Stimulated activated CD4-positive, alpha-beta T cell treated with anti-CD3 and anti-CD28 coated beads, Interleukin-4, amount 100 ng/mL, for 4 hours (primary cell): ENCODE measurements at places on chromosomes 11 and 22.
A peak's percentile ranks its signal among the peaks of the same experiment; 100 is the strongest.

DNA sequence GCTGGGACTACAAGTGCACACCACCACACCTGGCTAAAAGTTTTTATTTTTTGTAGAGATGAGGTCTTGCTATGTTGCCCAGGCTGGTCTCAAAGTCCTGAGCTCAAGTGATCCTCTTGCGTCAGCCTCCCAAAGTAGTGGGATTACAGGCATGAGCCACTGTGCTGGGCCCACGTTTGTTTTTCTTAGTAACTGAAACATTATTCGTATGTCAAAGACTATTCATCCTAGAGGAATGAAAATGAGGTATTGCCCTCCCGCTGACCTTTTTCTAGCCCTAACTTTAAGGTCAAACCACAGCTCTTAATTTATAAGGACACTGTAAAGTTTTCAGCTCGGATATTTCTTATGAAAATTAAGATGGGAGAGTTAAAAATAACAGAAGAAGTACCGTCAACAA lies 33.2 kb upstream of the PAX6 start:
- no peak for DNase-seq

- DNase-seq = no peak
Measured at GRCh38 chr22:36419177-36419911, 31.6 kb upstream of the MYH9 start.

GRCh38 chr11:58745705-58746364 lies 14.1 kb upstream of the GLYAT start:
- DNase-seq = no peak

- DNase-seq = no peak
Measured at GRCh38 chr11:91222830-91223229, 1000.0 kb upstream of the CHORDC1 start.

DNA sequence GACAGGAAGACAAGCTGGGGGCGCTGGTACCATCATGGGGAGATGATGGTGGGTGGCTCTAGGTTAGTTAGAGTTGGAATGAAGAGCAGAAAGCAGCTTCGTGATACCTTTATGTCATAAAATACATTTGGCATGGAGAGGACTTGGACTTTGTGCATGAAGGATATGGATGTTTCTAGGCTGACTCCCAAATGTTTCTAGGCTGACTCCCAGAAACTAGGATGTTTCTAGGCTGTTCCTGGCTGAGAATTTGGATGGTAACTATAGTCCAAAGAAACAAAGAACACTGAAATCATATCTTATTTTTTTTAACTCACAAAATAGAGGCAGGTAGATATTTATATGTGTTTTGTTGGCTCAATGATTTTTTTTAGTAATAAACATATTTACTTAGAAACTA lies 89.4 kb upstream of the VPREB1 start:
- no peak for DNase-seq

DNA sequence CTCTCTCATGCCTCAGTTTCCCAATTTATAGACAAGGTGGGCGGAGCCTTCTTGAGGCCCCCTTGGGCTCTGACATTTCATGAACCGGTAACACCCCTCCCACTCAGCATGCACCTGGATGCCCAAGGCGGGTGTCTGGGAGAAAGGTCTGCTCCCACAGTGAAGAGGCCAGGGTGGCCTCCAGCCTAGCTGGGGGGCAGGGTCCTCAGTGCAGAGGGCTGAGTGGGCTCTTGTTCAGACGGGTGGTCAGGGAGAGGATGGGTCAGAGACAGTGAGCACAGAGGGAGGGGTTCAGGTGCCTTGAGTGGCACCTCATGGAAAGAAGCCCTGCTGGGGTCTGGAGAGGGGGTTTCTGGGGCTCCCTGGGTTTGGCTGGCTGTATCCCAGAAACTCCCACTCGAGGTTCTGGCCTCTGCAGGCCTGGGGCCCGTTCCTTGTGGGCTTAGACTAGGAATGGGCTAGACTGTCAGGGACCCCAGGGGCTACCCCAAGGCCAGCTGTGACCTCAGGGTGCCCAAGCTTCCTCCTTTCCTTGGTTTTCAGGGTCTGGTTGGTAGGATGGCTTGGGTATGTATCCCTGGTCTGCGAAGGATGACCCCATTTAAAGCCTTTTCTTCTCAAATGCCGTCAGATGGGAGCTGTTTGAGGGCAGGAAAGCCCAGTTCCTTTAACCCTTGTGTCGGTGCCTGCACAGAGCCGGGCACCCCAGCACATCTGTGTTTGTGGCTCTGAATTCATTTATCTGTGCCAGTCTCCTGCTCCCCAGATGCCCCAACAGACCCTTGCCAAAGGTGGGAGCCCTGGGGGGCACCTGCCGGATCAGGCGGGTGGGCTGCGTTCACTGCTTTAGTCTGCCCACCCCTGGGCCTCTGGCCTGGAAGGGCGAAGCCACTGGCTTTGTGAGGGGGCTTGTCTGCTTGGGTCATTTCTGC lies 1.2 kb downstream of the SYNGR1 start:
- DNase-seq = no peak

DNA sequence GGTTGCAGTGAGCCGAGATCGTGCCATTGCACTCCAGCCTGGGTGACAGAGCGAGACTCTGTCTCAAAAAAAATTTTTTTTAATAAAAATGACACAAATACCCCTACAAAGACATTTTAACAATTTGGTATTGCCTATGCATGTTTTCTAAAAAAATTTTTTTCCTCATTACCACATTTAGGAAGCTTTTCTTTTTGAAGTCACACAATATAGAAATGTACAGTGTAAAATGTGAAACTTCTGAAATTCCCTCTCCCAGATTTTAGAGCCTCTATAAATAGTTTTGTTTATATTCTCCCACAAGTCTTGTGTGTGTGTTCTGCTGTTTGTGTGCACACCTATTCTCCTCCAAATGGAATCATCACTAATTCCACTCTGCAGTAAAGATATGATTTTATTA lies 7.6 kb downstream of the ST14 start:
- no peak for DNase-seq

DNA sequence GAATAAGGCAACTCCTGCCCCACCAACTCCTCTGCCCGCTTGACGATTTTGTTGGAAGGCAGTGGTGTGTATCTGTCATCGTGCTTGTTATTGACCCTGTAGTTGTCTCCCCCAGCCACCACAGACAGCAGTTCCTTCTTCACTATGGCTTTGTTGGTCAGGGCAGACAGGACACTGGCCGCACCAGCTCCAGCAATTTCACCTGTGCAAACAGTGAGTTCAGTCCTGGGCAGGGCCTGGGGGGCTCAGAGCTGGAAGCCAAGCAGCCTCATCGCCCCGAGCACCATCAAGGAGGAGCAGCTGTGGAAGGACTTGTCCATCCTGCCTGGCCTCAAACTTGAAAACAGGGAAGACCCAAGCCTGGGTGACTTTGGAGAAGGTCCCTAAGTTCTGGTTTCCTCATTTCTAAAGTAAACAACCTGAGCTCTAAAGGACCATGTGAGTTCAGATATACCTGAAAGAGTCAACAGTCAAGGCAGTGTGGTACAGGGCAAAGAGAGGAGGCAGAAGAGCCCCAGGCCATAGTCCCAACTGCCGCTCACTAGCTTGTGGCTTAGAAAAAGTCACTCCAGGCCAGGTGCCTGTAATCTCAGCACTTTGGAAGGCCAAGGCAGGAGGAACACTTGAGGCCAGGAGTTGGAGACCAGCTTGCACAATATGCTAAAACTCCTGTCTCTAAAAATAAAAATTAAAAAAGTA lies 4.6 kb downstream of the PLAAT2 start:
- DNase-seq = no peak

DNA sequence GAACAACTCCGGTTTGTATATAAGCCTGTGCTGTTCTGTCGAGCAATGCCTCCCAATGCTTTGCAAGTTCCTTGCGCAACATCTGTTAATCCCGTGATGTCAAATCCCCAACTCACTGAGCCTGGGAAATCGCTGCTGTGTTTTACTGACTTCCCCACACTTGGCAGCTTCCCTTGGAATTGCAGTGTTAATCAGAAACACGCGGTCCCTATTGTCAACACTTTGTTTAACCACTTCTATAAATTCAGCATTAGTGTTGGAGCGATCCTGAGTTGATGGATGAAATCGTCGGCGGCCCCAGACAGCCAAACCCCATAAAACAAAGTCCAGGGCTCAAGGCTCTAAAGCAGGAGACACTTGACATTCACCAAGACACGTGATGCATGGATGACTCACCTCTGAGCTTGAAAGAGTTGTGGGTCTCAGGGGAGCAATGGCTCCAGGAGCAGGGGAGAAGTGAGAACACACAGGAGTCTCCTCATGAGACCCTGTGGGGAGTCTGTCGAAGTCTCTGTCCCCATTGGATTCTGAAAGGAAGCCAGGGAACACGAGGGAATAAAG lies 555.3 kb downstream of the MIAT start:
- no peak for DNase-seq

DNA sequence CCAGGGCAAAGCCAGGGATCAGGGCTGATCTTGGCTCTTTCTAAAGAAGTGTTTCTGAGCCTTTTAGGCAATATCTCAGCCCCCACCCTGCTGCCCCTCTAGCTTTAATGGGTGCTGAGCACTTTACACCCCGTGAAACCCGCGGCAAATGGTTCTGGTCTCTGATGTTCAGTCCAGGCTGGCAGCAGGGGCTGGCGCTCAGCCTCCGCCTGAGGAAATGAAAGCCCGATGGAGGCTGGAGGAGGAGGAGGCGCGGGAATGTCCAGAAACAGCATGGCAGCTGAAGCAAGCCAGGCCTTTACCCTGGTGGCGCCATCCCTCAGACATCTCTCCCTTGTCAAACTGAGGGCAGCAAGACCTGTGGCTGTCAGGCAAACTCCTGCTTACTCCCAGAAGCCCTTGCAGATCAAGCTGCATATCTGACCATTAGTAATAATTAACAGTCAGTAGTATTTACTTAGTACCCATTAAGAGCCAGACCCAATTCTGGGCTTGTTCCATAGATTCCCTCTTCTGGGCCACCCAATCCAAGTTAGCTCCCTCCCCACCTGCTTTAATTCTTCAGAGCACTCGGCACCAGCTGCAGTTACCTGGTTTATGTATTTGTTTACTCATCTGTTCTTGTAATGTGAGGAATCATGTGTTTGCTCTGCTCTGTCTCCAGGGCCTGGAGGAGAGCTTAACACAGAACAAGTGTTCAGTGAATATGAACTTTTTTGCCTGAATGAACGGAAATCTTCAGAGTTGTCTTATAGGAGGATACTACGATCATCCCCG lies 15.0 kb upstream of the ALX4 start:
- DNase-seq = no peak

- DNase-seq = no peak
Measured at GRCh38 chr11:62712861-62713260, 5.4 kb downstream of the GNG3 start.

DNA sequence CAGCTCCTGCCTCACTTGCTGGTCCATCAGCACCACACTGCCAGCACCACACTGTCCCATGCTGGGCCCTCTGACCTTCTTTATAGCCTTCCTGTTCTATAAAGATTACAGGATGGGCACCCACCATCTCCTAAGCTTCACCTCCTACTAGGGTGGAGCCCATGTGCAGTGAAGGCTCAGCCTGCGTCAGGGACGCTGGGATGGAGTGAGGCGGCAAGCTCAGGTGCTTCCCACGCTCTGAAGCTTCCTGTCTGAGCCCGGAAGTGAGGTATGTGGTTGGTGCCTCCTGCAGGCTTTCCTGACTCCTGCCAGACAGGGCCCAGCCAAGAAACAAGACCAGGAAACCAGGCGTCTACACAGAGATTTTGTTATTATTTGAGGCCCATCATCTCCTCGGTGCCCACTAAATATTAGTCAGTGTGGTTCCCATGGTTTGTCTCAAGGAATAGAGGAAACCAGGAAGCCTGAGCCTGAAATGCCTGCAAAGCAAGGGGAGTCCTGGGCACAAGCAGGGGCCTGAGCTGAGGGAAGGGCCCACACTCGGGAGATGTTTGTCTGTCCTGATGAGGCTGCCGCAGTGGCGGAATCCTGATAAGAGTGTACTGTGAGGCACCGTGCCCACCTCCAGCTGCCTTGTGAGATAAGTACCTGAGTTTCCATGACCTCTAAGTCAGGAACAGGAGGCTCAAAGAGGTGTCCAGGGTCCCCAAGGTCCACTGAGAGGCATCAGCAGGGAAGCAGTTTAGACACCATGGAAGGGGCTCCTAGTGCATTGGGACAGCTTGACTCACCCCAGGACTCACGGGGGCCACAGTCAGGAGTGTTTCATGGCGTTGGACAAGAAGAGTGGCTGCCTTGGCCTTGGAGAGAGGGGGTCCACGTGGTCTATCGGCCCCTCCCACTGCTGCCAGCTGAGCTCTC lies 22.0 kb downstream of the RSPH14 start:
- peak; percentile 62 for DNase-seq

GRCh38 chr11:59173080-59173963 lies 1.4 kb downstream of the DTX4 start:
- no peak for DNase-seq

- peak; percentile 24 for DNase-seq
Measured at GRCh38 chr22:44664149-44664548, 37.9 kb upstream of the PRR5 start.

- no peak for DNase-seq
Measured at GRCh38 chr11:34940026-34940677, 23.7 kb downstream of the PDHX start.

DNA sequence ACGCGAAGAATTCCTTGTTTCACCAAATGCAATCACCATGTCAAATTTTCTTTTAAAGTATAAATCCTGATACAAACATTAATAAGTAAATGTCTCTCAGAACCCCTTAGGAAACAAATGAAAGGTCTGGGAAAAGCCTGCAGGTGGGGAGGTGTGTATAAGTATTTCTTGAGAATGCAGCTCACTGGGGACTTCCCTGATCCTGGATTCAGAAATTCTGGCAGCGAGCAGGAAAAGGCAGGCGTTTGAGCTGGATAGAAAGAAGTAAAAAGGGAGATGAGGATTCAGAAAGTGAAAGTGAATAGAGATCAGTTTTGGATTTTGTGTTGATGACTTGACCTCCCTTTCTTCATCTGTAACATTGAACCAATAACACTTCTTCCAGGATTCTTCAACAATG lies 68.3 kb upstream of the CTSC start:
- DNase-seq = no peak

GRCh38 chr11:84468235-84468634 lies 1158.9 kb downstream of the DLG2 start:
- no peak for DNase-seq

DNA sequence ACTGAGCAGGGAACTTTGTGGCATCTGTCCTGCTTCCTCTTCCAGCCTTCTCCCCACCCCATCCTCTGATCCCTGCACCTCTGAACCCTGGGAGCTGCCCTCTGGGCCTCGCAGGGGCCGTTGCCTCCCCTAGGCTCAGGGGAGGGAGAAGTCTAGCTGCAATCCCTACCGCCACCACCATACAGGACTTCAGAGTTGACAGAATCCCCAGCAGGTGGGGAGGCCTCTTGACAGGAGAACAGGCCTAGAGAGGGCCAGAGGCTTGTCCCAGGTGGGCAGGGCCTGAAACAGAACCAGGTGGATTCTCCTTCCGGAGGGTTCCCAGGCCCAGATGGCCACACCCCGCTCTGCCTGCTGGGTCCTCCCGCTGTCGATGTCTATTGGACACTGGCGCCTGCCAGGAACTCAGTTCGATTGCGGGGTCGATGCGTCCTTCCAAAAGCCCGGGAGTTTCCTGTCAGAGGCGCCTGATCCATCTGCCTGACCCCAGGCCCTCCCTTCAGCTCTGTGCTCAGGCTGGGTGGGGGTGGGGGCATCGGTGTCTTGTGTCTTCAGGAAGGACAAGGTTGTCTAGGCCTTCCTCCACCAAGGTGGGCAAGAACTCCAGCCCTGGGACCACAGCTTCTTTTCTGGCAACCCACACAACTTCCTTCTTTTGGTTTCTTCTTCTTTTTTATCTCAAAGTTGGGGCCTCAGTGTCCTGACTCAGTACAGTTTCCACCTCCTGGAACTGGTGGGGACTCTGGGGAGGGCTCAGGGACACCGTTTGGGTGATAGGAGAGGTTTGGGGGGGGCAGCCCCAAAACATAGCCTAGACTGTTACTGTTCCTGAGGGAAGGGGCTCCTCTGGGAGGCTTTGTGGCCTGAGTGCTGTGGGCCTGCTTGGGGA lies 6.4 kb downstream of the STARD10 start:
- no peak for DNase-seq
